Anterior cingulate cortex (tissue), 58 donors: ENCODE measurements at places on chromosomes 4 and X.
A peak's percentile ranks its signal among the peaks of the same experiment; 100 is the strongest.

DNA sequence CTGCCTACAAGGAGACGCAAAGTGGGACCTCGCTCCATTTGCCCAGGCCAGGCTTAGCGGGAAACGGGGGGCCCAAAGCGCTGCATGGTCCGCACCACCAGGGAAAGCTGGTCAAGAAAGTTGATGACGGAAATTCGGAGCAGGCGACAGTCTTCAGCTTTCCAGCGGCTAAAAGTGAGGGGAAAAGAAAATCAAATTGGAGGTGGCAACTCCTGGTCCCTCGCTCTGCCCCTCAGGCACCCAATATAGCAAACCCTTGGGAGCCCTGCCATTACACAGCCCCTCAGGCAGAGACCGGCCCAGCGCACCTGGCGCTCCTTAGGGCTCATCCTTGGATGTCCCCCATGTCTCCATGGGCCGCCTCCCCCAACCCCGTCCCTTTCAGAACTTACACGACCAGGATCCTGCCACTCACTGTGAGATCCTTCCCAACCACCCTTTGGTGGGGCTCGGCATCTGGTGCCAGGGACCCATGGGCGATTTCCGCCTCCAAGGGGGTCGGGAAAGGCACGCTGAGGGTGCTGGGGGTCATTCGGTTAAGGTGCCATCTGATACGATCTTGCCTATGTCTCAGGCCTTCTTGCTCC lies 1.1 kb downstream of the LAGE3 start:
- DNase-seq, result no peak

DNA sequence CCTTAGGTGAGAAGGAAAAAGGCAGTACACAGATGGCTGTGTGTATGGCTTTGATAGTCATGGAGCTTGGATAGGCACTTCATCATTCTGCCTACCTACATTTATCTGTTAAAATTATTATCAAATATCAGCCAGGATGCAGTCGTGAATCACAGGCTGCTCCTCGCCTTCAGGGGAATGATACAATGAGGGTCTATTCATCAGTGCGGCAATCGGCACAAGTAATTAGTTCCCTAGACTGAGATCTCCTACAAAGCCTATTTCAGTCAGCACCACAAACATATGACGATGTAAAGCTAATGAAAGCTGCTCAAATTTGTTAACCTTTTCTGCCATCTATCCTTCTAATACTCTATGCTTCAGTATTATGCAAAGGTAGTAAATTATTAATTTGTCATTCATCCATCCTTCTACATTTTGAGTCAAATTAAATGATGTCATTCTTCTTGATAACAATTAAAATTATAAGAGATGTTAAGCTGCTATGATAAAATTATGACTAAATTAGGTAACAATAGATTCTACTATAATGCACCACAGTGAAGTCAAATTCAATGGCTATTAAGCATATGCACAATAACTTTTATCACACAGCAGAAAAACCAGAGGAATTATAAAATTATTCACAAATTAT lies 19.0 kb downstream of the MAB21L2 start:
- no peak for DNase-seq

DNA sequence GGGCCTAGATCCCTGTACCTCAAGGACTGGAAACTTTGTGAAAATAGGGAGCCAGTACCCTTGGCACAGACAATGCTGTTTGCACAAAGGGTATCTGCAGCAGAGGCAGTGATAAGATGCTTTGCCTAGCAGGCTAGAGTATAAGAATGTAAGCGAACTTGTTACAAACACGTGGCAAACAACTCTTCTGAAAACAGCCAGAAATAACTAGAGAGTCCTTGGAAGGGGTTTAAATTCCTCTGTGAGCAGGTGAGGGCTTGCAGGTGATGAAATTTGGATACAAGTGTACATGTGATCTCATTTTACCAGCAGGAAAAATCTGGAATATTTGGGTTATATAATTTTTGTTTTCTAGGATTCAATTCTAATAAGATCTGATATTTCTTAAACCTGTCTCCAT lies 18.6 kb upstream of the ACSL4 start:
- DNase-seq, result no peak

GRCh38 chr4:142406499-142406835 lies 439.6 kb downstream of the INPP4B start:
- no peak for DNase-seq

GRCh38 chrX:147850875-147851274 lies 60.8 kb upstream of the FMR1 start:
- no peak for DNase-seq

GRCh38 chrX:109672239-109672638 lies 47.3 kb upstream of the KCNE5 start:
- DNase-seq, result no peak

DNA sequence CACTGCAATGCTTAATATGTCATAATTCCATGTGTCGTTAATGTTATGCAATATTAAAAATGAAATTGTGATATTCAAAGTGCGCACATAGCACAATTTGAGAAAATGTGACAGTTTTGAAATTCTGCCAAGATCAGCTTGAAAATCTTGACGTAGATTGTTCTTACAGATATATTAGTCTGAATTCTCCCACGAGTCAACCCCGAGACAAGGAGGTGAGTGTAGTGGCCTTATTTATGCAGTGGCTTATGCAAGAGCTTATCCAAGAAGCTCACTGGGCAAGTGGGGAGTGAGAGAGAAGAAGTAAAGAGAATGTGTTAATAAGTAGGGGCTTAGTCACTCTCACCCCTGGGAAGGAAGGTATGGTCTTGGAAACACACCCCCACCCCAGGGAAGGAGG lies 286.1 kb upstream of the STS start:
- DNase-seq, result no peak

- no peak for DNase-seq
Measured at GRCh38 chrX:42495139-42495538, 282.8 kb downstream of the PPP1R2C start.

DNA sequence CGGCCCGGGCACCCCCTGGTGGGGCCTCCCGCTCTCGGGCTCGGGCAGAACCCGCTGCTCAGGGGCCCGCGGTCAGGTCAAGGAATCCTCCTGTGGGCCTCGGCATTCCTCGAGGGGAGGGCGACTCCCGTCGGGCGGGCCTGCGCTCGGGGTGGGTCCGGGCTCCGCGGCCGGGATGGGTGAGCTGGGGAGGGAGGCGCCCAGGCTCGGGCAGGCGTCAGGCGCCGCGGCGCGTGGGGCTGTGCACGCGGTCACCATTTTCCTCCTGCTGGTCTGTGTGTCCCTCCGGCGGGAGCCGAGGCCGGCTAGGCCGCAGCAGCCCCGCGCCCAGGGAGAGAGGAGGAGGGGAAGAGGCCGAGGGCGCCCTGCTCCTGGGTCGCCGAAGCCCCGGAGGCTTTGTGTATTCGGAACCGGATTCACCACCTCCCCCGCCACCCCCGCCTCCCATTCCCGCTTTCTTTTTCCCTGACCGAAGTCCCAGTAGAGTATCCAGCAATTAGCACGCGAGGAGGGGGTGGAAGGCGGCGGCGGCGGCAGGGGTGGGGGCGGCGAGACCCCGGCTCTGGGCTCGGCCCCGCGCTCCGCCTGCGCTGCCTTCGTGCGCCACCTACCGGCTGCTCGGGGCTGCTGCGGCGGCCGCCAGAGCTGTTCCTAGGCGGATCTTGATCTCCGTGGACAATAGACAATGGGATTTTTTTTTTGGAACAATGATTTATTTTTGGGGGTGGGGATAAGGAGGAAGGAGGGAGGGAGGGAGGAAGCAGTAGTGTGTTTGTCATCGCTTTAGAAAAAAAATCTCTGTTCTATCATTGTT lies 99.0 kb upstream of the MAML3 start:
- peak; percentile 59 for DNase-seq

- no peak for DNase-seq
Measured at GRCh38 chr4:122758033-122758432, 25.5 kb downstream of the BBS12 start.

DNA sequence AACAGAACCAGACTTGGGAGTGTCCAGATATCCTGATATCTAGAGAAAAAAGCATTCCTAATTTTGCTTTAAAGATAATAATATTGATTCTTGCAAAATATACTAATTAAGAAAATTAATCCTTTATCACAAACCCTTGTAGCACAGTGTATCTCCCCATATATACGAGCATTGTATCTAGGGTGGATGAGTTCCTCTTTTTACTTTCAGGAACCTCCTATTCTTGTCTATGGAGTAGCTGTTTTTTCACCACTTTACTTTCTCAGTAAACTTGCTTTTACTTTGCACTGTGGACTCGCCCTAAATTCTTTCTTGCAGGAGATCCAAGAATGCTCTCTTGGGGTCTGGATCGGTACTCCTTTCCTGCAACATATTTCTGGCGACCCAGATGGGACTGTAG lies 103.9 kb downstream of the GLUD2 start:
- DNase-seq, result no peak

DNA sequence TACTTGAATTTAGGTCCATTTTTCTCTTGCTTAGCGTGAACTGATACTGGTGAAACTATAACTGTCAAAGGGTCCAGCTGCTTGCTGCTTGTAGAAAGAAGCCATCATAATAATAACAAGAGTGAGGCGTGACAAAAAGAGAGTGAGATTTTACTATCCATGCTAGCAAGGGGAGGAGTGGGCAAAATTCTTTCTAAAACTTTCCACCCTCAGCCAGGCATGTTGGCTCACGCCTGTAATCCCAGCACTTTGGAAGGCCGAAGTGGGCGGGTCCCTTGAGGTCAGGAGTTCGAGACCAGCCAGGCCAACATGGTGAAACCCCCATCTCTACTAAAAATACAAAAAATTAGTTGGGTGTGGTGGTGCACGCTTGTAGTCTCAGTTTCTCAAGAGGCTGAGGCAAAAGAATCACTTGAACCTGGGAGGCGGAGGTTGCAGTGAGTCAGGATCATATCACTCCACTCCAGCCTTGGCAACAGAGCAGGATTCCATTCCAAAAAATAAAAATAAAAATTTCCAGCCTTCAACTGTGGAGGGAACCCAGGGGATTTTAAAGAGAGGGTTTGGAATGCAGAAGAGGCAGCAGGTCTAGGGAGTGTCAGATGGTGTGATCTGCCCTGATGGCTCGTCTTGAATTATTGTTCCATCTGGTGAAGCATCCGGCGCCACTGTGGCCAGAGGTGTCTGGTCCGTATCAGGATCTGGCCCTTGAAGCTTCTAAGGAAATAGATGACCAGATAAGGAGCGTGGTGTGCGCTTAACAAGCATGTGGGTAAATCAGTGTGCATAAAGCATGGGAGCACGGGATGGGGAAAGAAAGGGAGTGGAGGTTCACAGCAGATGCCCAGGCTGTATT lies 51.8 kb downstream of the LRP2BP start:
- DNase-seq, result no peak

DNA sequence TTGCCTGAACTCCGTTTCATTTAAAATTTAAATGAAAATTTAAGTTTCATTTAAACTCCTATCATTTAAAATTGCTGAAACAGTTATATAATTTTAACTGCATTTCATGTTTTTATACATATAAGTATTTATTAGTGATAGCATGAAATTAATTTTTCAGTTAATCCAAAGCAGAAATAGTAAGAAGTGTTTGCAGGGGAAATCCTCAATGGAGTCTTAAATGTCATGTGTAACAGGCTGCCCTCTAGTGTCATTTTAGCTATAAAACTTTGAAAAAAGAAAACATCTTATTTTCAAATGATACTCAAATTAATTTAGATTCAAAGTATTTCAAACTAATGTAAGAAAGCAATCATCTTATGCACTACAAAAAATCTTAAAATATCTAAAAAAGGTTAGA lies 27.2 kb downstream of the TAPT1 start:
- no peak for DNase-seq

- no peak for DNase-seq
Measured at GRCh38 chr4:69881173-69881773, 21.3 kb upstream of the SULT1E1 start.

DNA sequence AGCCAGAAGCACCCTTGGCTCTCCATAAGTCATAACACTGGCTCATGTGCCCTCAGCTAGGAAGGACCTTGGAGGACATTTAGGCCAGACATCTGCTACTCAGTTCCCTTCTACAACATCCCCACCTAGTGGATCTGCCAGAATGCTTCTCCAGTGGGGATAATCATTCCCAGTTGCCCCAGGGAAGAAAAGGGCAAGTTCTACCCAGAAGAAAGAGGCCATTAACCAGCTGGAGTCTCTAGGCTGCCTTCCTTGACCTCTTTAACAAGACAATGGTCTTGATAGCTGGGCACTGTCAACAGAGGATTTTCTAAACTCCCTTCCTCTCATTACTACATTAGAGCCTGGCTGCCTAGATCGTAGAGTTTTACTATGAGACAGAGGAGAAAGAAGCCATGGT lies 42.0 kb downstream of the LGI2 start:
- DNase-seq, result no peak
